ENCODE measurements at places on chromosomes 5 and 9.

- DNase-seq, result no peak
Measured at GRCh38 chr5:165031371-165031770, 1526.0 kb downstream of the MAT2B start.

DNA sequence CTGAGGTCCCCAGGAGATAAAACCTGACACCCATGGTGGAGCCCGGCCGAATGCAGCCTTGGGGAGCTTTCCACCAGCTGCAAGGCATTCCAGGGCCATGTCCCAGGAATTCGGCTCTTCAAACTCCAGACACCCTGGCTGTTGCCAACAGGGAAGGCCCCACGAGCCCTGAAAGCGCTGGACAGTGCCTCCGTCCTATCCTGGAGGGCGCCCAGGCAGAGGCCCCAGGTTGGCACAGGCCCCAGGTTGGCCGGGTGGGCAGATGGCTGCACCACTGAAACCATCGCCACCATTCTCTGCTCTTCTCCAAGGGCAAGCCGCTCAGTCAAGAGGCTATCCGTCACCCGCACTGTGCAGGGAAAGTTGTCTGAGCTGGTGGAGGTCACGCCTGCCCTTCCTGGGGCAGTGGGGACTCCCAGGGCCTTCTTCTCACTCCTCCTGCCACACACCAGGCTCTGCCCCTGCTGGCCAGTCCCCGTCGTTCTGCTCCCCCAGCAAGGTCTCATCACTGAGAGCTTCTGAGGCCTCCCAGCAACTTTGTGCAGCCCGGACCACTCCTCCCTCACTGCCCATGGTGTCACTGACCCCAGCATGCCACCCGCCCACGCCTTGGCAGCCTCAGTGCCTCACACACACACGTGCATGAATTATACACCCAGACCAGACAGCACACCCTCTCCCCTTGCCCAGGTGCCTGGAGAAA is 21.2 kb downstream of the SLC6A3 start:
- DNase-seq, result no peak

GRCh38 chr5:8508231-8508630 is 639.3 kb downstream of the MTRR start:
- DNase-seq, result no peak

DNA sequence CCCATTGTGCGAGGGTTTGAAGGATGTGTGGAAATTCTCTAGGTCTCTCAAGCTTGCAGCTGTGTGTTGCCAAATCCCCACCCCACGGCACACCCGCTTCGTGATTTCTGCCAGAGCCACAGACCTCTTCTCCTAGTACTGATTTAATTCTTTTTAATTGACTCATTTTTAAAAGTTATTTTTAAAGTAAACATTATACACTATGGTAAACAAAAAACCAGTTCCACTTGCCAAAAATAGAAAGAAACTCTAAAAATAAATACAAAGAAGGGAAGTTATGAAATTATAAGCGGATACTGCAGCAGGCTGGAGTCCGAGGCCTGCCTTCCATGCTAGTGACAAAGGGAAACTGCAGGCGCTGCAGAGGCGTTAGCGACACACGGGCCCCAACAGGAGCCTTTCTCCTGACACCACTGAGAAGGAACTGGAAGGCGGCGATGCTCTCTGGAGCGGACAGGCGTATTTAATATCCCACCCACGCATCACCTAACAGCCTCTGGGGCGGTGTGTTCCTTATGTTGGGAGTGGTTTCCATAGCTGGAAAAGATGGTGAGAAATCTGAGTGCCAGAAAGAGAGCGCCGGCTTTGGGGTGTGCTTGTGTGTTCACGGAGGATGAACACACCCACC is 122.5 kb downstream of the COL23A1 start:
- no peak for DNase-seq

GRCh38 chr5:14114615-14115251 is 28.4 kb upstream of the TRIO start:
- no peak for DNase-seq

DNA sequence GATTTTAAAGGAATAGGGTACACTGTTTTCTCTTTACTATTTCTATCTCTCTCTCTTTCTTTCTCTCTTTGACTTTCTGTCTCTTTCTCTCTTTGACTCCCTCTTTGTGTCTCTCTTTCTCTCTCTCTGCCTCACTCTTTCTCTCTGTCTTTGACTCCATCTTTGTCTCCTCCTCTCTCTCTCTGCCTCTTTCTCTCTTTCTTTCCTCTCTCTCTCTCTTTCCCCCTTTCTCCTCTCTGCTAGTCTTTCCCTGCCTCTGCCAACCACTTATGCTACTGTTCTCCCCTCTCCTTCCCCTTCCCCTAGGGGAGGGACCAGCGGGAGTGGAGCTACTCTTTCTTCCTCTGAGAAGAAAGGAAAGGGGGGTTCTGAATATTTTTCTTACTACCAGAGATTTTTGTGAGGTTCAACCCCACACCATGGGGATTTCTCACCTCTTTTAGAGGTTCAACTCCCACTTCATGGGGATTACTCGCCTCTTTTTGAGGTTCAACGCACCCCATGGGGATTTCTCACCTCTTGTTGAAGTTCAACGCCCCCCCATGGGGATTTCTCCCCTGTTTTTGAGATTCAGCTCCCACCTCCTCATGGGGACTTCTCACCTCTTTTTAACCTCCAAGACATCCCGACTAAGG is 309.9 kb downstream of the NR3C1 start:
- no peak for DNase-seq

GRCh38 chr9:304106-304505 is 89.4 kb downstream of the DOCK8 start:
- no peak for DNase-seq

- peak; percentile 88 for DNase-seq
Measured at GRCh38 chr5:9924614-9925013, 294.5 kb upstream of the TAS2R1 start.

DNA sequence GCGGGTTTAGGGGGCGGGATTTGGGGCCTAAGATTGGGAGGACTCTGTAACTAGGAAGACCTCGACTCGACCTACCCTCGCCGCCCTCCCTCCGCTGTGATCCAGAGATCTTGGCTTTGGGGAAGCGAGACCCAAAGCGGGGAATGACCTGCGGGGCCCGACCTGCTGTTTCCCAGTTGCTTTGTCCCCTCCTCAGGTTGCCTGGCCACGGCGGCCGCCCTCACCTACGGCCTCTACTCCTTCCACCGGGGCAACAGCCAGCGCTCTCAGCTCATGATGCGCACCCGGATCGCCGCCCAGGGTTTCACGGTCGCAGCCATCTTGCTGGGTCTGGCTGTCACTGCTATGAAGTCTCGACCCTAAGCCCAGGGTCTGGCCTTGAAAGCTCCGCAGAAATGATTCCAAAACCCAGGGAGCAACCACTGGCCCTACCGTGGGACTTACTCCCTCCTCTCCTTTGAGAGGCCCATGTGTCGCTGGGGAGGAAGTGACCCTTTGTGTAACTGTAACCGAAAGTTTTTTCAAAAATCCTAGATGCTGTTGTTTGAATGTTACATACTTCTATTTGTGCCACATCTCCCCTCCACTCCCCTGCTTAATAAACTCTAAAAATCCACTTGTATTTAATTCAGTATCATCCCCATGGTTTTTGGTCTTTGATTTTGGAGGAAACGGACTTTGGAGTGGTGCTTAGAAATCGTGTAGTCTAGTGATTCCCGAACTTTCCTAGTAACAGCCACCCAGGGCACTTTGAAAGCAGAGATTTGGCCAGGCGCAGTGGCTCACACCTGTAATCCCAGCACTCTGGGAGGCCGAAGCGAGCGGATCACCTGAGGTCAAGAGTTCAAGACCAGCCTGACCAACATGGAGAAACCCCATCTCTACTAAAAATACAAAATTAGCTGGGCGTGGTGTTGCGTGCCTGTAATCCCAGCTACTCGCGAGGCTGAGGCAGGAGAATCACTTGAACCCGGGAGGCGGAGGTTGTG is 878 bp downstream of the HIGD2A start:
- no peak for DNase-seq

DNA sequence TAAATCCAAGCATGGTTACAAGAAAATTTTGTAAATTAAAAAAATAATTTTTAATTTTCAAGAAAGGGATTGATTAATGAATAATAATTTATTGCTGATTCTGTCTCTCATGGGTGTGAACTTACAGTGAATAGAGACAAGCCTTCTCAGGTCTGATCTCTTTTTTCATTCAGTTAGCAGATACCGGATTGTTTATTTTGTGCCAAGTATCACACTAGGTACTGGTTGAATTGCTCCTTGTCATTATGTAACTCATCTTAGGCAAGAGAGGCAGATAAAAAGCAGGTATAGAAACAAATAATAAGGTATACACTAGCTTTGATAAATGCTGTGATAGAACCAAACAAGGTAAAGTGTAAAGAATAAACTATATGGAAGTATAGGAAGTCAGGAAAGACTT is 283.3 kb downstream of the PJA2 start:
- no peak for DNase-seq

- DNase-seq, result no peak
Measured at GRCh38 chr9:92897323-92897722, 19.5 kb upstream of the ZNF484 start.

DNA sequence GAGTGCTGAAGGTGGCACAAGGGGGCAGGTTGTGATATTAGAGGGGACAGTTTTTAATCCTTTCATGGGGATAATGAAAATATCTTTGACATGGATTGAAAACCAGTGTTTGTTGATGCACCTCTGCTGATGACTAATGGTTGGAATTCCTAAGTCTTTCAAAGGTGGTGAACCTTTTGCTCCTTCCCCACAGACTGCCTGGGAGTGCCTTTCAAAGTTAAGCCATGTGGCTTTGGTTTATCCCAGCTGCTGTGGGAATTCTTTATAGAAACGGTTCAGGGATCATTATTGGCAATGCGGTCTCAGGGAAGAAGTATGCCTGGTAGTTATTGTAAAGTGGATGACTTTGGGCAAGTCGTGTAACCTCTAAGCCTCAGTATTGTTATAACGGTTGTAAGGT is 45.7 kb downstream of the PIP5K1B start:
- DNase-seq, result no peak

- no peak for DNase-seq
Measured at GRCh38 chr5:87137283-87137682, 130.4 kb upstream of the RASA1 start.

DNA sequence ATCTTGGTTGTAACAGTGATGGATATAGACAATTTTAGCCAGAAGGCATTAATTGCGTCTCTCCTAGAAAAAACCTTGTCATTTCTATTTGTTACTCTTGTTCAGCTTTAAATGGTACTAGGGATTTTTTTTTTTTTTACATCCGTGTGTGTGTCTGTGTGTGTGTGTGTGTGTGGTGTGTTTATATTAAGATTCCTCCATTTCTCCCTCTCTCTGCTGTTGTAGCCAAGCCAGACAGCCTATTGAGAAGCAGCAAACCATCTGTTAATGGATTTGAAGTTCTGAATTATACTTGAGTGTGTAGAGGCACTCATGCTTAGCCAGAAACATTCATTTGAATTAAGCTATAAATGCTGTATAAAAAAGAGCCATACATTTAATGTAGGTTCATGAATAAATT is 72.3 kb downstream of the SLF1 start:
- peak; percentile 69 for DNase-seq

GRCh38 chr5:1449081-1449630 is 3.9 kb upstream of the SLC6A3 start:
- no peak for DNase-seq

GRCh38 chr9:106862110-106862820 is 701 bp upstream of the ZNF462 start:
- DNase-seq, result peak; percentile 66

- peak; percentile 19 for DNase-seq
Measured at GRCh38 chr9:114366334-114367128, 21.3 kb downstream of the AKNA start.

GRCh38 chr5:94793816-94794198 is 175.3 kb downstream of the SLF1 start:
- no peak for DNase-seq

DNA sequence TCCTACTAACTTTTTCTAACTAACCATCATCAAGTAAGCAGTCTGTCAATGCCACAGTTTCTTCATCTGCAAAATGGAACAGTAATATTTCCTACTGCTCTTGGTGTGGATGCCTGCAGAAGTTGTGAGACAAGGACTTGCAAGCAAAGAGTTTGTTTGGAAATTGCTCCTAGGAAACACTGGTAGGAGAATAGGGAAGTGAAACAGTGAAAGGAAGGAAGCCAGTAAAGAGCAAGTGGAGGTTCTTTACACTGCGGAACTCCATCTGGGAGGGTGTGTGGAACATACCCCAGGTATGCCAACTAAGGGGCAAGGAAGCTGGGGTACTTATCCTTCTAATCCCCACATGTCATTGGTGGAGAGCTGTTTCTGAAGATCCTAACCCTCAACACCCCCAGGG is 119.9 kb downstream of the FOXD1 start:
- no peak for DNase-seq

- DNase-seq, result no peak
Measured at GRCh38 chr5:78560000-78560855, 88.3 kb downstream of the LHFPL2 start.

DNA sequence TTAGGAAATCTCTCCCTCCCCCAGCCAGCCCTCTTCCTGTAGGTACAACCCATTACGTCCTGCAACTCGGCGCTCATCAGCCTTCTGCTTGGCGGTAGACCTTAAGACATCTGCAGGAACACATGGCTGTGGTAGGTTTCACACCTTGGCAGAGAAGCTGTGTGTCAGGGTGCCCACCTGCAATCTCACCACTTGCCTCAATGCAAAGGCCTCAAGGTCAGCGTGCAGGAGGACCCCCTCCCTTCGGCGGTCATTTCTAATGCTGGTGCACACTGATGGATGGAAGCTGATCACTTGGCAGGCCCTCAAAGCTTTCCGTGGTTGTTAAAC is 67.3 kb downstream of the CRB2 start:
- no peak for DNase-seq

DNA sequence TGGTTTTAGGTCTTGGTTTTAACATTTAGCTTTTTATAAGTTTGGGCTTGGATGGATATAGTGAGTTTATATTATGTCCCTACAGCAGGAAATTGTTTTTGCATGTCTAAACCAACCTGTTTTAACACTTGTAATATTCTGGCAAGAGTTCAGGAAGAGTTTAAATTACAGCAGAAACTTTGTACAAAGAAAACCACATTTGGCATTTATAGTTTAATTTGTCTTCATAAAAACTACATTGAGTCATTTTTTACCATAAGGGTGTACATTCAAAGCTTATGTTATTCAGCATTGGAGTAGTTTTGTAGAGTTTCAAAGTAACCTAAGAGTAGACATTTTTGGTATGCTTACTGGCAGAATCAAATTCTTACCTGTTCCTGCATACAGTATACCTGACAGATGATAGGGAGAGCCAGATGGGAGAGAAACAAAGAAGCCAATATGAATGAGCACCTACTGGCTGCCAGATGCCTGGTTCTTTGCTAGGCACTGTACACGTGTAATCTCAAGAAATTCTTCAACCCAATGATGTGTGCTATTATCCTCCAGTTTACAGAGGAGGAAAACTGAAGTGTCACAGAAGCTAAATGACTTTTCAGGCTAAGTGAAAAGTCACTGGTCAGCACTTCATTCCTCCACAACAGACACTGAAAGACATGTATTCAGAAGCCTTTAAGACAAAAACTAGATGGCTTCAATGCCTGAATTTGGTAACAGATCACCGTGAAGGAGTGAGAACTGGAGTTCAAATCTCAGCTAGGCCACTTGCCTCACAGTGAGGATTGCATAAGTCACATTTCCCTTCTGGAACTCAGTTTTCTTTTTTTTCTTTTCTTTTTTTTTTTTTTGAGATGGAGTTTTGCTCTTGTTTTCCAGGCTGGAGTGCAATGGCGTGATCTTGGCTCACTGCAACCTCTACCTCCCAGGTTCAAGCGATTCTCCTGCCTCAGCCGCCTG is 25.9 kb upstream of the ECM2 start:
- no peak for DNase-seq
